Stimulated activated CD4-positive, alpha-beta T cell treated with anti-CD3 and anti-CD28 coated beads, Interleukin-15, amount 100 ng/mL, for 48 hours (primary cell): ENCODE measurements at places on chromosomes 4 and X.
A peak's percentile ranks its signal among the peaks of the same experiment; 100 is the strongest.

GRCh38 chrX:10190367-10190766 is 33.6 kb downstream of the CLCN4 start:
- DNase-seq: no peak

DNA sequence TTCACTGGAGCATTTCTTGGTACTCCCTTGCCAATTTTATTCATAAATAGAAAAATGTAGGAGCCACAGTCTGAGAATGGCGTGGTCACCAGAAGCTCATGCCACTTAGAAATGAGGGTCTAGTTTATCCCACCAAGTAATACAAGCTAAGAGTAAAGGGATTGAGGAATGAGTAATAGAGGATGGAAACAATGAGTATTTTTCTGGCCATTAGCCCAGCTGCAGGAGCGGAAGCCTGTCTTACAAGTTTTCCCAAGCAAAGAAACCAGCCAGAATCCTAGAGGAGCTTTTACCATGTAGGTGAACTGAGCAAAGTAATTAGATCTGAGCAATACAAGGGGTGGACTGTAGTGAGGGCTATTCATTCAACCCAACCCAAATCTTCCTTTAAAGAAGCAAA is 160.7 kb upstream of the NPY2R start:
- no peak for DNase-seq

- DNase-seq: no peak
These were observed 147.3 kb downstream of the PCDH7 start for GRCh38 chr4:30867427-30867826.

- DNase-seq: no peak
These were observed 23.3 kb upstream of the GPR50 start for GRCh38 chrX:151153086-151153485.

- no peak for DNase-seq
These were observed 133.7 kb upstream of the NDP start for GRCh38 chrX:44106864-44107263.

DNA sequence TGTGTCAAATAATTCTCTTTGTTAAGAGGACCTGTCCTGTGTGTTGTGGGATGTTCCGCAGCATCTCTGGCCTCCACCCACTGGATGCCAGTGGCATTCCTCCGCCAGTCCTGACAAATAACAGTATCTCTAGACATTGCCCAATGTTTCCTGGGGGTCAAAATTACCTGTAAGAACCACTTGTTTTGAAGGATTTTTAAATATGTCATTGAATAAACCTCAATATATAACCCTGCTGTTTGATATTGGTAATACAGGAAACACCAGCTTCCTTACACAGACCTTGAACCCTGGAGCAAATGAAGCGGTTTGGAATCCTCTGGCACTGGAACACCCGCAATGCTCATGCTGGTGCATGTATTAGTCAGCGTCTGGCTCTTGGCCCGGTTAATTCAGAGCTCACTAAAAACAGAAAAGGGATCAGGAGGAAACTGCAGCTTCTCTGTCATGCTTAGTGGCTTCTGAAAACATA is 101.3 kb downstream of the TBL1X start:
- DNase-seq: no peak

DNA sequence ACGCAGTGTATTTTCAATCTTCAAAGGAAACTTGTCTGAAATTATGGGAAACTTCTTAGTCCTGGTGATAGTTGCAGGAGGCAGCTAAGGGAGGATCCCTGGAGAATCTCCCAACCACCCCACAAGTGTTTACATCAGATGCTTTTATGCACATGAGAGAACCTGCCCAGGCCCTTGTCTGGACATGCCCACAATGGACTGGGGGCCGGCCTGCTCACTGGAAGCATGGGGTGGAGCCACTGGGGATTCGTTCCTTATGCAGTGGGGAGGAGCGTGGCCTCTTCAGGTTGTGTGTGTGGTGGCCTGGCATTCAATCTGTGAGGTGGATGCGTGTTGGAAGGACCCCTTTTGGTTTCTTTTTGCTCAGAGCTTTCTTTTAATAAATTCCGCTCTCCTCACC is 398.7 kb upstream of the PPP1R2C start:
- DNase-seq: no peak

GRCh38 chr4:2537011-2537830 is 774 bp downstream of the FAM193A start:
- peak; percentile 39 for DNase-seq

GRCh38 chr4:86242677-86243076 is 117.2 kb downstream of the MAPK10 start:
- DNase-seq: no peak

DNA sequence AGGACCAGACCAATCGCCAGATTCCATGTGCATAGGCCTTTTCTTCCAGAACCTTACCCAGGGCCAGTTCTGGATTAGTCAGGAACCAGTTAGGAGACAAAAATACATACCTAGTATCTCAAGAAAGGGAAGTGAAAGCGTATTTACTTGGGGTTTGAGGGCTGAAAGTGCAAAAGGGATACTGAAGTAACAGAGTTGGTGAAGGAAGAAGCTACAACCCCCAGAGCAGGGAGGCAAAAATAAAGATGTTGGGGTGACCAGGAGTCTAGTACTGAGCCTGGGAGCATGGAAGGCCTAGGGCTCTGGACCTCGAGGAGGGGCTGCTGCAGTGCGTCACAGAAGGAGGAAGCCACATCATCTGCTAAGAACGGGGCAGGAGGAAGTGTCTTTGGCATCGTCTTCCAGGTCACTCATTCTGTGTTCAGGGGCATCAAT is 38.3 kb downstream of the TKTL1 start:
- no peak for DNase-seq

GRCh38 chr4:138775489-138775888 is 240.1 kb upstream of the NOCT start:
- DNase-seq: no peak

GRCh38 chr4:81314897-81315470 is 100.0 kb upstream of the PRKG2 start:
- no peak for DNase-seq

- no peak for DNase-seq
These were observed 18.0 kb downstream of the PPEF1 start for GRCh38 chrX:18725310-18725943.

DNA sequence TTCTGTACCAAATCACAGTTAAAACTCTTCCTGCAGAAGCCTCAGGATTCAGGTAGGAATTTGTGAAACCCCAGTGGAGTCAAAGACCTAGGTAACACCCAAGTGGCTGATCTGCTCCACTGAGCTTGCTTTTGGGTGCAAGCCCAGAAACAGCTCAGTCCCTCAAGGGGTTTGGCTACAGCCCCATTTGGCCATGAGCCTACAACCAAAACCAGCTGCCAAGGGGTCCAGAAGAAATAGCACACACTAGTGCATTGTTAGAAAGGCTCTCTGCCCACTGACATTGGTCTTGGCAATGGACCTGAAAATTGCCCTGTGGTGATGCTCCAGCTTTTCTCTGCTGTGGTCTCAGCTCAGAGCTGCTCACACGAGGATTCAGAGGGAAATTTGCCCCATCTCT is 577.4 kb upstream of the INTU start:
- no peak for DNase-seq

DNA sequence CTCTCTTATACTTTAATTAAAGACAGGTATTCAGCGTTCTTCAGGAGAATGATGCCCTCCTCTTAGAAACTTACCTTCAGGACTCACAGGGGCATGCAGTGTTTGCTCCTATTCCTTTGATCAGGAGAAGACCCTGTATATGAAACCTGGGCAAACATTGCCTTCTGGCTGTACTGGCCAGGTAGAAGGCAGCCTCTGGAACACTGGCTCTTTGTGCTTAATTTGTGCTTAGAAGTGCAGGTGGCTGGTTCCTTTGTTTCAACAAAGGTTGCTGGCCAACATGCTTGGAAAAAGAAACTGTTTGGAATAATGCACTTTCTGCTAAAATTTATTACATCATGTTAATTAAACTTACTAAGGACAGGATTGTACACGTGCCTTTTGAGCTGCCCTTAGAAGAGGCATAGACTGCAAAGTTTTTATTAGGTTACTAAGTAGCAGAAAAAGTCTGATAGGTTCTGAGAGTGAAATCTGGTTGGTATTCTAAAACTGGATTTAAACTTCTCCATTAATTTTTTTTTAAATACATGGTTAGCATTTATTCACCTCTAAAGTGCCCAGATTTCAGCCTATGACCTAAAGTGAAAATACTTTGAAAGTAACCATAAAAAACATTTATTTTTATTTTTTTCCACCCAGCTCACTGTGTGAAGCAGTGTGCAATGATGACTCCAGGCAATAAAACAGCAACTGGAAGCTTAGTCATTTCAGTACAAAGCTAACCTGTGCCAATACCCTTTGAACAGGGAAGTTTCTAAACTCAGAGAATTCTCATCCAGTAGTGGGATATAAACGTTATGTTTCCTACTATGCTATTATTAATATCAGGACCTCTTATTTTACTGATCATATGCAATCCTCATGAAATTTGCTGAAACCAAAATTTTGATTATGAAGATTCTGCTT is 11.3 kb downstream of the RASSF6 start:
- no peak for DNase-seq
